Suppressor macrophage treated with lipopolysaccharide for 4 hours (primary cell): ENCODE measurements at places on chromosomes 5 and 9.

- no peak for DNase-seq
Measured at GRCh38 chr9:130352081-130352480, 86.5 kb downstream of the HMCN2 start.

DNA sequence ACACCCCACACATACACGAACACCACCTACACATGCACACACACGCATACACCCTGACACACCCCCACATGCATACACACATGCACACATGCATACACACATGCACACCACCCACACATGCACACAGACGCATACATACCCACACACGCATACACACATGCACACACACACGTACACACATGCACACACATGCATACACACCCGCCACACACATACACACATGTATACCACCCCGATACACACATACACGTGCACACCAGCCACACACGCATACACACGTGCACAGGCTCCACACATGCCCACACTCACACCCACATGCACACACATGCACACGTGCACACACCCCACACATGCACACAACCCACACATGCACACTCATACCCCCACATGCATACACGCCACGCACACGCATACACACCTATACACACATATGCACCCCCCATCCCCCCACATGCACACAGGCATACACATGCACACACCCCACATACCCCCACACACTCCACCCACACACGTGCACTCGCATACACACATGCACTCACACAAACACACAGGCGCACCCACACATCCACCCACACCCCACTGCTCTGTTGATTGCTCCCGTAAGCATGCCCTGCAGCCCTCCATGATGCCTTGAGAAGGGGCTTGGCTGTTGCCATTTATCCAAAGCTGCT lies 119.3 kb downstream of the COL5A1 start:
- no peak for DNase-seq

DNA sequence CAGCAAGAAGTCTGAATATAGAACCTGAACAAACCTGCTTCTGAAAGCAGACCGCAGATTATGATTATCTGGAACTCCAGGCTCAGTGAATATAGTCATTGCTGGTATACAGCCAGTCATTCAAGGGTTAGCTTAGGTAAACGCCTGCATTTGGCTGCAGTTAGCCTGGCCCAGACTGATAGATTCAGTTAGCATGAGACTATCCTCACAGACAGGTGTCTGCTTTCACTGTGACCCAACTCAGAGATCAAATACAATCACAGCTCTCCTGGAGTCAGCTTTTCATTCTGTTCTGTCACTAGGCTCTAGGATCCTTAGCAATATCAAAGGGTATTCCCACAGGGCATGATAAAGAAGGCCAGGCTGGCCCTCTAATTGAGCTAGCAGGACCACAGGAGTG lies 138.6 kb upstream of the PLCXD3 start:
- no peak for DNase-seq

DNA sequence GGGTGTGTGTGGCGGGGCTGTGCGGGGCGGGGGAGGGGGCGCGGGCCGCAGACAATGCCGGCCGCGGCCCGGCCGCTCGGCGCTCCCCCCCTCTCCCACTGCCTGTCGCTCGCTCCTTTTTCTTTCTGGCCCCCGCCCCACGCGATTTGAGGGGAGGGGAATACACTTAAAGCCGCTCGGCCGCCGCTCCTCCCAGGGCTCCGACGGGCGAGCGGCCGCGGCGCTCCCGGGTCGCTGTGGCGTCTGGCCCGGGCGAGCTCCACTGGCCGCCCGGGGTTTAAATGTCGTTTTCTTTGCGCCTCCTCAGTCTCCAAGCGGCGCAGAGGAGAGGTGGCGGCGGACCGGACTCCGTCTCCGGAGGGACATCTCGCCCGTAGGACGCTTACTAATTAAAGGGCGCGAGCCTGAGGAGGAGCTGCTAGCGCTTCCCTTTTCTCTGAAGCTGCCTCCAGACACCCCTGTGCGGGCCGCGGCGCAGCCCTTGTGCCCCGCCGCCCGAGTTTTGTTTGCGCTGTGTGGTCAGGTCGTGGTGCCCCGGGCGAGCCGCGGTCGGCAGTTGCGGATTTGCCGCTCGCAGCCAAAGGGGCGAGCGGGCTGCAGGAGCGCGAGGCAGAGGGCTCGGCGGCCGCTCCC lies 1.4 kb downstream of the ZSWIM6 start:
- peak; percentile 84 for DNase-seq

- no peak for DNase-seq
Measured at GRCh38 chr9:6552033-6552432, 93.5 kb downstream of the GLDC start.

GRCh38 chr5:78881884-78882283 lies 103.2 kb downstream of the ARSB start:
- DNase-seq, result no peak

DNA sequence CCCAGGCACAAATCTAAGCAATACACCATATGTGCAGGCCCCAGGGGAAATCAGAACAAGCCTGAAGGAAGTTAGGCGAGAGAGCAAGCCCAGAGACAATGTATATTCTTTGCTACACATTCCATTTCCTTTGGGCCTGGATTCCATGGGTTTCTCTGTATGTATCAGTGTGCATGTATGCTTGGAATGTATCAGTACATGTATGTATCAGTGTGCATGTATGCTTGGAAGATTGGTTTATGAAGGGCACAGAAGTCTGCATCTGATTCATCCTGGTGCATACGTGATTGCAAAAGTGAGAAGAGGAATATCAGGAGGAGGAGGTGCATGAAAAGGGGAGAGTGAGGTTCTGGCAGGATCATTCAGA lies 232.6 kb upstream of the ANKRD55 start:
- DNase-seq, result no peak

DNA sequence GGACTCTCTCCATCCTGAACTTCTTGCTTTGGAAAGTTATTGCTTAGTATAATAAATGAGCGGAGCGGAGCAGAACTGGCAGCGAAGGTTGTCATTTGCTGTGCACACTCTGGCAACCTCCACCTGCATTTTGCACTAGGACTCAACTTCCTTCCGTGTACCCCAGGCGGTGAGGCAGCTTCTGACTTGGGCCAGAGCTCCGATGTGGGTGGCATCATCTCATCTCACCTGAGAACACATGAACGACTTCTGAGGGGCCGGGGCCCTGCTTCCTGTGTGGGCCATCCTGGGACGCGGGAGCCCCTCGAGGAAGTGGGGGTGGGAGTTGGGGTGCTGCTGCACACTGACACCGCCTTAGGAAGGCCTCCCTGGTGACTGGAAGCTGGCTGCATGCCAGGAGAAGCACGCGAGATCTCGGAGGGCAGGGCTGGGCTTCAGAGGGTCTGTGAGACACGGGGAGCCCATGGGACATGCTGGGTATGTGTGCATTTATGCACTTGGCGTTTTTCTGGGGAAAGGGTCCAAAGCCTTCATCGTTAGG lies 56.5 kb upstream of the COL5A1 start:
- no peak for DNase-seq

DNA sequence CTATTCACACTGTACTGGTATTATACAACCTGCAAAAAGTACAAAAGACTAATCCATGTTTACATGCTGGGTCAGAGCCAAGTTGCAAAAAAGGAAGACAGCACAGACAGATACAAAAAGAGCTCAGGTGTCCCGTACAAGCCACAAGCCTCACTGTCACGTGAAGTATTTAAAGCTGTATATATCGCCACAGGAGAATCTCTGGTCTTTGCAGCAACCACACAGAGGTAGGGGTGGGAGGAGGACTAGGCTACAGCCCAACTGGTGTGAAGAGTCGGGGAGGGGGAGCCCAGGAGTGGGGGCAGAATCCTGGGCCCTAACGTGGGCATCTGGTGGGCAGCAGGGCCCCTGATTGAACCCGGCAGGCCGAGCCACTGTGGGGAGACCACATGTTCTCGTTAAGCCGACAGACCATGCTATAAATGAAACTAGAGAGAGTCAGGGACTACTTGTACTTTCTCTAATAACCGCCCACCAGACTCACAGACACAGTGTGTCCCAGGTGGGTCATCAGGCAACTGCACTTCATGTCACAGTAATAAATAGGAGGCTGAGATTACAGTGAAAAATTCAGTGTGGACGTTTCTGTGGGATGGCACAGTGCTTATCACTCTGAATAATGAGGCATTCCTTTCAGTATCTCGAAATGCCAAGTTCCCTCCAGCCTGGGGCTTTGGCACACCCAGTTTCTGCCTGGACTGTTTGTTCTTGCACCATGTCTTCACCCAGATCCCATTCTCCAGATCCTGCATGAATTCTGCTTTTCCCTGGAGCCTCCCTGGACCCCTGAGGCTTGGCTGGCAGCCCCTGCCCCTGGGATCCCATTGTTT lies 79.3 kb upstream of the SH3PXD2B start:
- peak; percentile 9 for DNase-seq

DNA sequence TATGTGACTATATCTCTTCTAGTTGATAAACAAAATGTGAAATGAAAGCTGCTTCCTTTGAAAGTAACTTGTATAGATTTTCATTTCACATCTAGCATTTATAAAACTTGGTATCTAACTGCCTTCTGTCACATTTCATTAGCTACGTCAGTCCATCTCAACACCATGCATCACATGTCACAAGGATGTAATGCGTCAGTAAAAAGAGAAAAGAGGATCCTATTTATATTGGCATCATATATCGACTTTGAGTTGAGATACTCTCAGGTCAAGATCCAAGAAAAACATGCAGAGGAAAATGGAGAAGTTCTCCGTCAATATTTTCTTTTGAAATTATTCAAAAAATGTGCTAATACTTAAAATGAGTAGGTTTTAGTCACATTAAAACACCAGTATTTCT lies 1211.2 kb downstream of the EFNA5 start:
- DNase-seq, result no peak

- DNase-seq, result no peak
Measured at GRCh38 chr9:136900988-136901515, 14.7 kb downstream of the TRAF2 start.

- peak; percentile 87 for DNase-seq
Measured at GRCh38 chr9:36142510-36143244, 6.1 kb downstream of the GLIPR2 start.

DNA sequence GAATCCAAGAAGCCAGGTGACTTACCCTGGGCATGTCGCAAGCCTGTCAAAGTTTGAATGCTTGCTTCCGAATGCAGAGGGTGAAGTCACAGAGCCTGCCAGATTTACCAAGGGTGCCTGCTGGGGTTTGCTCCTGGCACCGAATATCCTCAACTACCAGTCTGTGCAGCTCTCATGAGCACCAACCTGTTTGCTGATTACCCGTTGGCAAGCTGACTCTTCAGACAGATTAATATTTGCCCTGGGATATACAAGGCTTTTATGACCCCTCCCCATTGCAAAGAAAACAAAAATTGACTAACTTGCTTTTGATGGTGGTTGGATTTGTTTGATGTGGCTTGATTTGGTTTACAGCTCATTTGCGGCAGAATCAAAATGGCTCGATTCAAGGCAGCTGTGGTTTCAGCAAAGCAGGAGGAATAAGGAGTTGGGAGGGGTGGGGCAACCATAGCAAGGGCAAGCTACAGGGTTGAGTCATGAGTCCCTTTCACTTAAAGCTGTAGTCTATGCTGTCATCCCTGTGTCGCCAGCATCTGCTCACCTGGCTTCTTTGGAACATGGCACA lies 82.3 kb upstream of the AGXT2 start:
- DNase-seq, result no peak

GRCh38 chr9:15229409-15229808 lies 77.6 kb downstream of the TTC39B start:
- no peak for DNase-seq

GRCh38 chr5:14035859-14036503 lies 91.5 kb upstream of the DNAH5 start:
- DNase-seq, result peak; percentile 68

DNA sequence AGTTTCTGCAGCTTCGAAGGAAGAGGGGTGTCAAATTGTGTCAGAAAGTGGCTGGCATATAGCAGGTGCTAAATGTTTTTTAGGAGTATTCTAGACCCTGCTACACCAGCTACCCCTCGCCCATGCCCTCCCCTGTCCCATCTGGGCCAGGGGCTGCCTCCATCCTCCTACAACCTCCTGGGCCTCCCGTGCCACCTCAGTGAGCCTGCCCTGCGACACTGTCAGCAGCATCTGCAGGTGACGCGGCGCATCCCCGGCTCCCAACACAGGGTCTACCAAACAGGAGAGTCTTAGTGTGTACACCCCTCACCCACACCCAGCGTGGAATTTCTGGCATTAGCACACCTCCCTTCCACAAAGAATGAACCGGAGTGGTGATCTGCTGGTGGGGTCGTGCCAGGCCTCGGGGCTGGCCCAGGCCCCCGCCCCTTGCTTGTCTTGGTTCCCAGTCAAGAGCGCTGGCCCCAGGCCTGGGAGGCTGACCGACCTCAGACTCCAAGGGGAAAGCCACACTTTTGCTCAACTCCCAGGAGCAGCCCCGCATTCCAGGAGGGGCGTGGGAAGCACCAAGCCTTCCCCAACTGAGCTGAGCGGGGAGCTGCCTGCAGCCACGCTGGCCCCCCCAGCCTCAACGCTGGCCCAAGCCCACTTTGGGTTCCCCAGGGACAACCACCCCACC lies 55.2 kb downstream of the NEURL1B start:
- no peak for DNase-seq

GRCh38 chr5:163586531-163586956 lies 81.1 kb downstream of the MAT2B start:
- no peak for DNase-seq

GRCh38 chr9:614431-614830 lies 227.1 kb upstream of the DMRT1 start:
- DNase-seq, result peak; percentile 67

DNA sequence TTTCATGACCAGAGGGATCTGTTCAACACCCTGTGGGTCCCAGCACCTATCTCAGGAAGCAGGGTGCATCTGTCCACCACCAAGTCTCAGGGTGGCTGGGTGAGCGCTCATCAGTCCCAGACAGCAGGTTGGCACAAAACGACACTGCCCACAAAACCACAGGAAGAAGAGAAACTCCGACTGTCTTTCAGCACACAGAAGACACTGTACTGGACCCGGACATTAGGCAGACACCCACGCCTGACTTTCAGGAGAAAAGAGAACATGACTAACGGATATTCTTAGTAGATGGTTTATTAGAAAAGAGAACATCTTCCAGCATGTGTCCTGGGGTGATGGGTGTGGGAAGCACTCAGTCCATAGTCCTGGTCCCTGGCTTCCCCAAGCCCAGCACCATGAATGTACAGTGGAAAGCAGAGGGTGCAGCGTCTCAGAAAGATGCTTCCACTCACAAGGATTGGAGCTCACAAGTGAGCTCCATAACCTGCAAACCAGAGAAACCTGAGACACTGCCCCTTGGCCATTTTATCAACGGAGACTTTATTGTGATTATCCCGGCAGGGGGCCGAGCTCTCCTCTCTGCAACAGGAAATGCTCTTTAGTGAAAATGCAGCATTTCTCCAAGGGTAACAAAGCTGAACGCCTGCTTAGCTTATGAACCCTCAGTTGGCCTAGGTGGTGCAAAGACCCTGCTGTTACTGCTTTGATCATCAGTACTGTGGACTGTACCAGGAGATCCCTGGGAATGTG lies 35.8 kb upstream of the LCP2 start:
- peak; percentile 92 for DNase-seq

DNA sequence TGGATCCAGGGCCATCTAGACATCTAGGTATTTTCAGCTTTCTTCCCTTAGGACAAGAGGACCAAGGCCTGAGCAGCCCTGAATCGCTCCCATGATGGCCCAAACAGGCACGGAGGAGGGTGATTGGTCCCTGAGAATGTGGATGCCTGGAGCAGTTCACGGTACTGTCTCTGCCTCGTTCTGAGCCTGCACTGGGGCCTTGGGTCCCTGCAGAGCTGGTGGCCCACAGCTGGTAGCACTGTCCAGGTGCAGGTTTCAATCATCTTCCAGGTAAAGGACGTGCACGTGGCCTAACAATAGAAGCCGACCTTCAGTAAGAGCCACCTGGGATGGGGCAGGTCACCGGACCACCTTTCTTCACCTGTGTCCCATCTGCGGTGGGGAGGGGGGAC lies 19.4 kb upstream of the FCN1 start:
- no peak for DNase-seq

- DNase-seq, result no peak
Measured at GRCh38 chr5:159456261-159456660, 126.0 kb upstream of the IL12B start.
